ENCODE measurements at places on chromosomes 4 and X. TPM values are rescaled to one million over a fixed set of nuclear protein-coding genes. Genes with fewer than 3 reads are reported as not detected.

DNA sequence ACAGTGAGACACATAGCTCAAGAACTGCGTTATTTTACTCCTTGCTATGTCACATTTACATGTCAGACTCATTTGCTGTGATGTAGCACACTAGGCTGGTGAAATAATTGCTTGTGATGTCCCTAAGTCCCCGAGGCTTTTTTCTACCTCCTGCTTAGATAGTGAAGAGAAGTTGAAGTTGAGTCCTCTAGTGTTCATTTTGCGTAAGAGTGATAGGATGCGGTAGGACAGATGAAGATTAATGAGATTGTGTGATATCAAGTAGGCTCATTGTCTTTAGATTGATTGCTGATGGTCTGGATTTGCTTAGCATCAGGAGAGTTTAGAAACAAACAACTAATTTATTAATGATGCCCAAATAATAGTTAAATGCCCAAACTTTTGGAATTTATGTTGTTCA lies 173.6 kb upstream of the NUDT6 start:
- no peaks in the 10 kb centered on the region for H3K4me1 ChIP-seq
- H3K27me3 ChIP-seq = no peaks in the 10 kb centered on the region
- H3K4me3 ChIP-seq = no peak overlapping the region
- no peak overlapping the region for H3K27ac ChIP-seq
- H3K36me3 ChIP-seq = peaks cover under 1% of the 10 kb centered on the region
- DNase-seq = no peak

The ATP1B4 gene
- not detected for total RNA-seq

DNA sequence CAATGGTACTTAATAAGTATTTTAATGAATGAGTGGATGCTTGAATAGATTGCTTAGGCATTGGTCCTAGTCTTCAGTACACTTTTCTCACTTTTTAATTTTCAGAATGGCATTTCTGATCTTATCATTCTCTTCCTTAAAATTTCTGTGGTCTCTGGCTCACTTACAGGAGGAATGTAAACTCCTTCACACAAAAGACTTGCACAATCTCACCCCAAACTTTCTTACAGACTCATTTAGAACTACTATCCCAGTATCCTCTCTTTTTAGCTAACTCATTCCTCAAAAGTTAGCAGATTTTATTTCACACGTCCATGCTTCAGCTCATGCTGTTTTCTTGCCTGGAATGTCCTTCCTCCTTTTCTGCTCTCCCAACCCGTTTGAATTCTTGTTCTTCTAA lies 350.1 kb downstream of the GRXCR1 start:
- H3K27me3 ChIP-seq = no peaks in the 10 kb centered on the region
- H3K27ac ChIP-seq = no peak overlapping the region
- peak; percentile 39 for DNase-seq
- no peaks in the 10 kb centered on the region for H3K4me1 ChIP-seq
- no peaks in the 10 kb centered on the region for H3K36me3 ChIP-seq

GRCh38 chr4:91267543-91267942 lies 1036.2 kb upstream of the GRID2 start:
- no peak overlapping the region for H3K27ac ChIP-seq
- no peak for DNase-seq
- no peaks in the 10 kb centered on the region for H3K27me3 ChIP-seq
- no peaks in the 10 kb centered on the region for H3K36me3 ChIP-seq

The DRD5 gene
- not detected for total RNA-seq

The FGF5 gene
- total RNA-seq = 18.6 TPM

The PTTG2 gene
- total RNA-seq = not detected

GRCh38 chrX:12798601-12799000 lies 7.4 kb downstream of the PRPS2 start:
- H3K4me1 ChIP-seq = no peaks in the 10 kb centered on the region
- no peak overlapping the region for H3K4me3 ChIP-seq
- DNase-seq = peak; percentile 79
- no peaks in the 10 kb centered on the region for H3K36me3 ChIP-seq

DNA sequence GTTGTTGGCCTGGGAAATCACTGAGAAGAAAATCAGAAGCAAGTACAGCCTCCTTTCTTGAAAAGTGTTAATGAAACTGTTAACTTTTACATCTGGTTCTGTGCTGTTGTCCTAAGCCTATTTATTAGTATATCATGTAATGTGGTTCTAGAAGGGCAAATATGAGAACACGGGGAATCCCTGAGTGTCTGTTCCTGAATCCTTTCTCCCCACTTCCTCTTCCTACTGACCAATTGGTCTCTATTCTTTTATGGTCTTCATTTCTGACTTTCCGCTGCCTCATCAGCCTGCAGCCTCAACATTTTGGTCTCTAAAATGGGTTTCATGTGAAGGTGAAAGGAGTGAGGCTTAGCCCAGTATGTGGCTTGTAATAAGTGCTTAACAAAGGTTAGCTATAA lies 159.9 kb upstream of the MAMLD1 start:
- H3K27me3 ChIP-seq = no peaks in the 10 kb centered on the region
- H3K4me1 ChIP-seq = peaks cover 10% of the 10 kb centered on the region
- peak overlapping the region; percentile 16 for H3K27ac ChIP-seq
- H3K4me3 ChIP-seq = no peak overlapping the region

GRCh38 chr4:92249541-92249940 lies 54.2 kb upstream of the GRID2 start:
- no peaks in the 10 kb centered on the region for H3K27me3 ChIP-seq
- H3K27ac ChIP-seq = no peak overlapping the region

- H3K27me3 ChIP-seq = no peaks in the 10 kb centered on the region
- H3K27ac ChIP-seq = no peak overlapping the region
- H3K36me3 ChIP-seq = no peaks in the 10 kb centered on the region
- no peaks in the 10 kb centered on the region for H3K4me1 ChIP-seq
These were observed 22.3 kb downstream of the TMPRSS11D start for GRCh38 chr4:67861513-67861912.

The HTN1 gene
- not detected for total RNA-seq

GRCh38 chrX:25144043-25144940 lies 128.5 kb upstream of the ARX start:
- no peak overlapping the region for H3K4me3 ChIP-seq
- 0 out of 2 replicates have a peak, but pooled peaks cover 2% of the 10 kb centered on the region for H3K27me3 ChIP-seq
- no peak overlapping the region for H3K27ac ChIP-seq
- peak; percentile 64 for DNase-seq

The F8A3 gene
- total RNA-seq = 0.18 TPM

- DNase-seq = no peak
- H3K4me3 ChIP-seq = no peak within 1 kb of the TSS
- H3K4me1 ChIP-seq = no peaks in the 10 kb centered on the region
- H3K27me3 ChIP-seq = peaks cover 47% of the 10 kb centered on the region
- H3K36me3 ChIP-seq = no peaks in the 10 kb centered on the region
- H3K27ac ChIP-seq = no peak within 1 kb of the TSS
These were observed at the start of gene NPNT for GRCh38 chr4:105894660-105895582. TSS of gene NPNT (plus strand) at chr4:105895471. CDS start at chr4:105895653, 182 bp downstream.

GRCh38 chr4:28093071-28093470 lies 1232.4 kb downstream of the STIM2 start:
- no peak overlapping the region for H3K27ac ChIP-seq
- no peaks in the 10 kb centered on the region for H3K4me1 ChIP-seq
- no peak for DNase-seq
- H3K4me3 ChIP-seq = no peak overlapping the region

The INTU gene
- total RNA-seq = 12.5 TPM

- H3K36me3 ChIP-seq = no peaks in the 10 kb centered on the region
- H3K27me3 ChIP-seq = peaks cover 54% of the 10 kb centered on the region
- no peak for DNase-seq
- no peaks in the 10 kb centered on the region for H3K4me1 ChIP-seq
- H3K27ac ChIP-seq = no peak within 1 kb of the TSS
These were observed at the start of gene CD38 for GRCh38 chr4:15778289-15779241. TSS of gene CD38 (plus strand) at chr4:15778328. CDS start at chr4:15778415, 87 bp downstream.

DNA sequence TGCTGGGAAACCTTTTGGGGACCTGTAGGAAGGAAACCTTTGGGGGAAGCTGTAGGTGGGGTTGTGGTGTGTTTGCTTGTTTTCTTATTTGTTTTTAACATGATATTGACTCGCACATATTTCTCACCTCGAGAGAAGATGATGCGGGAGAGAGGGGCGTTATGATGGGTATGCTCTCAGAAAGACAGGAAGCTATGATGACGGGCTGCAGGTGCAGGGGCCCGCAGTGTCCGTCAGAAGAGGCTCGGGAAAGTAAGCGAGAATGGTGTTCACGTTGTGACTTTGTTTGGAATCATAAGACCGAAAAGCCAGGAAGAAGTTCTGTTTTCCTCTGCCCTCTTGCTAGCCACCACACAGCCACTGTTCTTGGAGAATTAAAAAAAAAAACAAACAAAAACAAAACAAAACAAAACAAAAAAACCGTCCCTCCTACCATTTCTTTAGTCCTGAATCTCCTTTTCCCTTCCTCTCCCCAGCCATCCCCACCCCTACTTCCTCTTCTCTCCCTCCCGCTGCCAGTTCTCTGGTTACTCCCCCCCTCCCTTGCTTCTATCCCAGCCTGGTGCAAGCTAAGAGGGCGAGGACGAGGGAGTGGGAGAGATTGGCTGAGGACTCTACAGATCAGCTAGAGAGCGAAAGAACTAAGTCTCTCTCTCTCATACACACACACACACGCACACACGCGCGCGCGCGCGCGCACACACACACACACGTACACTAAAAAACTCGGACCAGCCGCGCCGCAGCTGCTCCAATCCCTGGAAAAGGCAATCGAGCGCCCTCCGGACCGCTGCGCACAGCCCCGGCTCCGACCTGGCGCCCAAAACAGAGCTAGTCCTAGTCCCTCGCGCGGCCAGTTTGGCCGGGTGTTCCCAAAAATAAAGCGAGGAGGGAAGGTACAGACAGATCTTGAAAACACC lies at the start of gene BMP3:
Gene BMP3 (plus strand): TSS at position 648 of the 920 bp plus-strand sequence. CDS start 577 bp downstream, outside the sequence.
- peak within 1 kb of the TSS; percentile 38 for H3K4me3 ChIP-seq
- H3K4me1 ChIP-seq = no peaks in the 10 kb centered on the region
- H3K36me3 ChIP-seq = no peaks in the 10 kb centered on the region
- no peak within 1 kb of the TSS for H3K27ac ChIP-seq
- DNase-seq = peak; percentile 18
- peaks cover 65% of the 10 kb centered on the region for H3K27me3 ChIP-seq

The DUX4 gene
- not detected for total RNA-seq

The SLC49A3 gene
- total RNA-seq = under 0.01 TPM

DNA sequence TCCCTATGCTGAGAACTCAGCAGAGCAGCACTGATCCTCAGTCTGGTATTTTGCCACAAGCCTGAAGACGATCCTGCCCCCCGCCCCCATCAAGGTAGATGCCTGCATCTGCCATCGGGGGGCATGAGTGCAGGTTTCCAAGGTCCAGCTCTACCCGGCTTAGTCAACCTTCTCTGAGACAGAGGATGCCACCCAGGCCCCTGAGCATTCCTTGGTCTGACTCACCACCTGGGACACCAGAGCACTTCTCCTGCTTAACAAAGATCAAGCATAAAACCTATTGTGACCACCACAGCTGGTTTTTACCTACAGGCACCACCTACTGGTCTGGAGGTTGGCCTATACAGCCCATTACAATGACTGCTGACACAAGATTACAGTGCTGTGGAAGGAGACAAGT lies 1168.1 kb downstream of the PCDH19 start:
- H3K27me3 ChIP-seq = no peaks in the 10 kb centered on the region
- no peaks in the 10 kb centered on the region for H3K4me1 ChIP-seq
- H3K4me3 ChIP-seq = no peak overlapping the region

GRCh38 chr4:88791274-88791673 lies 93.6 kb upstream of the NAP1L5 start:
- no peak overlapping the region for H3K27ac ChIP-seq
- H3K4me1 ChIP-seq = peaks cover 6% of the 10 kb centered on the region
- H3K36me3 ChIP-seq = peaks cover 8% of the 10 kb centered on the region
- peak; percentile 23 for DNase-seq
- no peak overlapping the region for H3K4me3 ChIP-seq

The MUC7 gene
- total RNA-seq = not detected

The ARHGAP6 gene
- 1.8 TPM for total RNA-seq

DNA sequence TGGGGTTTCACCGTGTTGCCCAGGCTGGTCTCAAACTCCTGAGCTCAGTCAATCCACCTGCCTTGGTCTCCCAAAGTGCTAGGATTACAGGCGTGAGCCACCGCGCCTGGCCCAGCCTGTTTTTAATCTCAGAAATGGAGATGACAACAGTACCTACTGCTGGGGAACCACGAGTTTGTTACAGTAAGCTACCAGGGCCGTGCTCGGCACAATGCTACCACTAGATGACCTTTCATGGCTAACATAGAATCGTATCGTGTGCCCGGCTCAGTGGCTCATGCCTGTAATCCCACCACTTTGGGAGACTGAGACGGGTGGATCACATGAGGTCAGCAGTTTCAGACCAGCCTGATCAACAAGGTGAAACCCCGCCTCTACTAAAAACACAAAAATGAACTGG lies 90.8 kb upstream of the SLC34A2 start:
- no peaks in the 10 kb centered on the region for H3K27me3 ChIP-seq
- no peak overlapping the region for H3K4me3 ChIP-seq

GRCh38 chrX:14064626-14065432 lies 35.1 kb upstream of the GEMIN8 start:
- H3K36me3 ChIP-seq = no peaks in the 10 kb centered on the region
- no peaks in the 10 kb centered on the region for H3K27me3 ChIP-seq
- no peak overlapping the region for H3K4me3 ChIP-seq
- peak; percentile 51 for DNase-seq

DNA sequence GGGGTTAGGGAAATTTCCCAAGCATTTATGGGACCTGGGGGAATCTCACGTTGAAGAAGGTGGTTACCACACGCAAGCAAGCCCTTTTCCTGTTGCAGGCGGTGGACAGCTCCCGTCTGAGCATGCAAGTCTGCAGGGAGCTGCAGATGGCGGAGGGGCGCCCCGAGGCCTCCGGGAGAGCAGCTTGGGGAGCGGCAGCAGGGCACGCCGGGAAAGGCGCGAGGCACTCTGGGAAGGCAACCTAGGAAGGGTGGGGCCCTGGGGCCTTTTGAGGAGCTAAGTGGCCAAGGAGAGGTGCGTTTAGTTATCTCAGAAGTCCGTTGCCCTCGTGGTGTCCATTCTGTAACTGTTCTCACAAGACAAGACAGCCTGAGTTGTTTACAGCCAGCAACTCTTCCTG lies 57.0 kb upstream of the SLC25A4 start:
- DNase-seq = no peak
- no peaks in the 10 kb centered on the region for H3K36me3 ChIP-seq
- no peak overlapping the region for H3K27ac ChIP-seq
- H3K4me3 ChIP-seq = no peak overlapping the region
- no peaks in the 10 kb centered on the region for H3K4me1 ChIP-seq

The SSX2 gene
- not detected for total RNA-seq

GRCh38 chrX:42967681-42968300 lies 189.8 kb upstream of the PPP1R2C start:
- no peaks in the 10 kb centered on the region for H3K27me3 ChIP-seq
- H3K4me3 ChIP-seq = no peak overlapping the region
- H3K4me1 ChIP-seq = no peaks in the 10 kb centered on the region
- no peak for DNase-seq

- no peaks in the 10 kb centered on the region for H3K36me3 ChIP-seq
- H3K4me3 ChIP-seq = no peak overlapping the region
- no peaks in the 10 kb centered on the region for H3K27me3 ChIP-seq
These were observed 81.0 kb downstream of the MGST2 start for GRCh38 chr4:139746431-139747171.

Measured in IMR-90 (cell line).